ENCODE measurements at places on chromosomes 5 and 9.

DNA sequence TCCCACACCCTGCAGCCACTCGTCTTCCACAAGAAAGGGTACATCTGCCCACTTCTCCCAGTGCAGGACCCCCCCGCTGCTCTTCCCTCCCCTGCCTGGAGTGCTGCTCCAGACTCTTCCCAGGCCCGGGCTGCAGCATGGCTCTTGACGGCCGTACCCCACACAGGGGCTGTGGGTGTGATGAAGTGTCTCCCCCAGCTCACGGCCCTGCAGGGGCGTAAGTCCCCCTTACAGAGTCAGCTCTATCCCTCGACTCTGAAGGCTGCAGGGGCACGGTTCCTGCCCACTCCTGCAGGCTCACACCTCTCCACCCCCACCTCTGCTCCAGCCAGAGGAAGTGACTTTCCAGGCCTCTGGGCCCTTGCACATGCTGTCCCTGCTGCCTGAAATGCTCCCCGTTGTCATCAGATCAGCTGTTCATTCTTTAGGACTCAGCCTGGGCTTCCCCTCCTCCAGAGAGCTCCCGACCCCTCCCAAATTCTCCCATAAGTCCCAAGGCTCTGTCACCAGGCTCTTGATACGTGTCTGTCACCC is 180.6 kb upstream of the IER5L start:
- no peak for DNase-seq

DNA sequence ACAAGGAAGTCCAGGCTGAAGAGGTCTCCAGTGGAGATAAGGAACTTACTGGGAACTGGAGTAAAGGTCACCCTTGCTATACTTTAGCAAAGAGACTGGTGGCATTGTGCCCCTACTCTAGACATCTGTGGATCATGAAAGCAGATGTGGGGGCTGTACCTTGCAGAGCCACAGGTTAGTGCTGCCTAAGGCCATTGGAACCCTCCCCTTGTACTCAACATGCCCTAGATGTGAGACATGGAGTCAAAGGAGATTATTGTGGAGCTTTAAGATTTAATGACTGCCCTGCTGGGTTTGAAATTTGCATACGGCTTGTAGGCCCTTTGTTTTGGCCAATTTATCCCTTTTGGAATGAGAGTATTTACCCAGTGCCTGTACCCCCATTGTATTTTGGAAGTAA is 397.3 kb upstream of the GRIN3A start:
- no peak for DNase-seq

DNA sequence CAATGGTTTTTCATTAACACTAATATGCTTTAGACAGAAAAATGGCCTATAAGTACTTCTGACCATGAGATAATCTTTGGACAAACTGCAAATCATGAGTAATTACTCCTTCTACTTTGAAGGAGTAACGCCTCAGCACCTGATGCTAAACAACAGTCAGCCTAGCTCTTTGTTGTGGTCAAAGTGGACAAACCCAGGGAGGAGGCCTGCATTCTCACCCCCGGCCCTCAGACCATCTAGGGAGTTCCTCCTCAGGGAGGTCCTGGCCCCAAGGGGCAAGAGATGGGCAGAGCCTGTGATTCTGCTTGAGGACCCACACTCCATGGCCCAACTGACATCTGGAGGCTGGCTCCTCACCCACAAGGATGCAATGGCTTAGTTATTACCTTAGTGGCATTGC is 48.2 kb upstream of the ANGPTL2 start:
- no peak for DNase-seq

GRCh38 chr9:34691936-34692315 is 850 bp upstream of the CCL19 start:
- no peak for DNase-seq

DNA sequence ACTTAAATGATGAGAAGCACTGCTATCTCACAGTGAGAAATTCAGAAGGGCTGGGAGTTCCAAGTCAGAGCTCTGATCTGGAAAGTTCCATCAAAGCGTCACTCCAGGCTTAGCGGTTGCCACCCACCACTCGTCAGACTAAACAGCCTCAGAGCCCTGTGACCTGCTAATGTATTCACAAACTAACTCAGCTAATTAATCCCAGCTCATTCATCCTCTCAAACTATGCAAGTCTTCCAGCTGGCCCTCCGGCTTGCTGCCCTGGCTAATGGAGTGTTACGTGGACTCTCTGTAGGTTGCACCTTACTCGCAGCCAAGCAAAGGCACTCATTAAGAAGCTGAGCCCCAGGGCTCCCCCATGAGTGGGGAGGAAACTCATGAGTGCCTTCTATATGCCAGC is 82.2 kb upstream of the GABRP start:
- no peak for DNase-seq

GRCh38 chr9:100396769-100397168 is 30.2 kb upstream of the MSANTD3 start:
- no peak for DNase-seq

DNA sequence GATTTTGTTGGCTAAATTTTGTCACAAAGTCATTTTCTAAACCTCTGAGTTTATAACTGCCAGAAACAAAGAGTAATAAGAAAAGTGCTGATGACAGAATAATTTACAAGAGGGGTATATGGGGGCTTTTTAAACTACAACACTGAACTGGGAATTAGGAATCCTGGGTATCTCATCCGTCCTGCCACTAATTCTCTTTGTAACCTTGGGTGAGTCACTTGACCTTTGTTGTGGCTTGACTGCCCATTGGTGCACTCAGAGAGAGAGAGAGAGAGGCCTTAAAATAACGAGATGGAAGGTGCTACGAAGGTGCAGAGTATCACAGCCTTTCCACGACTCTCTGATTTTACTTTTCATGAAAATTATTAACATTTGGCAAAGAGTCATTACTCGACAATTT is 130.3 kb upstream of the CNTLN start:
- DNase-seq = no peak

GRCh38 chr9:32010322-32010721 is 374.1 kb upstream of the ACO1 start:
- DNase-seq = no peak

DNA sequence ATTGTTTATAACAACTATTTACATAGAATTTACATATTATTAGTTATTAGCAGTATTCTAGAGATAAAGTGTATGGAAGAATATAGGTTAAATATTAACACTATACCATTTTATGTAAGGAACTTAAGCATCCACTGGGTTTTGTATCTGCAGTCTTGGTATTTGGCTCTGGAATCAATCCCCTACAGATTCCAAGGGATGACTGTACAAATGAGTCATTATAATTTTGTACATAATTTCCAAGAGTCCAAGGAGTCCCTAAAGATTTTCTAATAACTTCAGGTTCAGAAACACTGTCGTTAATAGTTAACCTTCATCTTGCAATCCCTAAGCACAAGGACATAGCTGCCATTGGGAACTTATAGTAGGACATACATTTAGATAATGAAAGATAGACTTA is 254.8 kb upstream of the PDE4D start:
- DNase-seq = no peak

- DNase-seq = peak; percentile 38
These were observed 40.3 kb downstream of the NUP188 start for GRCh38 chr9:128987805-128988204.

DNA sequence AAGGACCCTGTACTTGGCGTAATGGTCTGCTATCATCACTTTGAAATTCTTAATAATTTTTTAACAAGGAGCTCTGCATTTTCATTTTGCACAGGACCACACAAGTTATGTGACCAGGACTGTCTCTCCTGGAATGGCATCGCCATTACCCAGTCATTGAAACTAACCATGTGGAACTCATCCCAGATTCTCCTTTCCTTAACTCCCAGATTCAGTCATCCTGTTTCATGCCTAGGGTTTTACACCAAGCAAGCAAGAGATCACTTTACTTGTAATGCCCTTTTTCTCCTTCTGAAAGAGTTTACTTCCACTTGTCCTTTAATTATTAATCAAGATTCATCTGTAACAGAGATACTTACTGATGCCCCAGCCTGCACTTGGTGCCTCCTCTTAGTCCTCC is 12.0 kb downstream of the FRMD3 start:
- DNase-seq = no peak

- DNase-seq = no peak
These were observed 2.5 kb downstream of the TLE1 start for GRCh38 chr9:81686614-81687520.

- DNase-seq = no peak
These were observed 57.9 kb downstream of the PTCD2 start for GRCh38 chr5:72377910-72378638.

DNA sequence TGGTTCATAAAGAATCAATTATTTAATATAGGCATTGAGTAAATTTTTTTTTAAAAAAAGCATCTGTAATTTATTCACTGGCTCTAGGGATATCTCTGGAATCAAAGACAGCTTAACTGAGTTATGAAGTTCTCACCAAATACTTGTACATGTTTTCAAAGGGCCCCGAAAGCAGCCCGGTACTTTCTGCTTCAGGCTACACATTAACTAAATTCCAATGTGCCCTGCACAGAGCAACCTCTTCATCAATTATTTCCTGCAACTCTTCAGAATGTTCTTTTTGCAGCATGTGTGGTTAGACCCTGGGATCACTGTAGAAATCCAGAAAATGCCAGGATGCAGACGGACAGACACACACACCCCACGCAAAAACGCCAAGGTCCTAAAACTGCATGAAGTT is 209.0 kb downstream of the EFNA5 start:
- no peak for DNase-seq

DNA sequence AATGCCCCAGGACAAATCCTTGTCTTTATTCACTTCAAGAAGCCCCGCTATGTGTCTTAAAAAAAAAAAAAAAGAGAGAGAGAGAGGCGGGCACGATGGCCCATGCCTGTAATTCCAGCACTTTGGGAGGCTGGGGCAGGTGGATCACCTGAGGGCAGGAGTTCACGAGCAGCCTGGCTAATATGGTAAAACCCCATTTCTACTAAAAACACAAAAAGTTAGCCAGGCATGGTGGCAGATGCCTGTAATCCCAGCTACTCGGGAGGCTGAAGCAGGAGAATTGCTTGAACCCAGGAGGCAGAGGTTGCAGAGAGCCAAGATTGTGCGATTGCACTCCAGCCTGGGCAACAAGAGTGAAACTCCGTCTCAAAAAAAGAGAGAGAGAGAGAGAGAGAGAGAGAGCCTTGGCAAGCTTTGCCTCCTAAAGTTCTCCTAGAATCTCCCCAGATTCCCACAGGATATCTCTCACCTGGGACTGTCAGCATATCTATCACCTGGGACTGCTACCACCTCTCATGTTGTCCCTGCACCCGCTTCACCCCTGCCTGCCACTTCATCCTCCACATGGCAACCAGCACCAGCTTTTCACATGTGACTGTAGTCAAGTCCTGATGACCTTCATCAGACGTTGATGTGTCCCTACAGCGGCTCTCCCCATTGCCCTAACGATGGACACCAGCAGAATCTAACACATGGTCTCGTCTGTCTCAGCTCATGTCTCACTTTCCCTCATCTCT is 5.8 kb downstream of the ITK start:
- no peak for DNase-seq

DNA sequence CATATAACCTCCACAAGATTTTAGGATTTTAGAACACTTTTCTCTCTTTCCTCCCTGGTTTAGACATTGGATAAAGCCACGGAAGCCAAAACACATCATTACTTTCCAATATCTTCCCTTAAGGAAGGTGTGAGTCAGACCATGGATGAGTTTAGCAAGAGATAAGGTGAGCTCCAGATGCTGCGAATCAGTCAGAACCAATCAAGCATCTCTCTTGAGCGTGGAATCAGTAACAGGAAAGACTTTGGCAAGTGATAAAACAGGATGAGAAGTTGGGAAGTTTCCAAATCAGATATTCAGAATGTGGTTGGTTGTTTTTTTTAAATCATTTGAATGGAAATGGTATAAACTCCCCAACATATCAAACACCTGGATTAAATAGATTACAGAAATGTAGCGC is 397.8 kb downstream of the EFNA5 start:
- no peak for DNase-seq

GRCh38 chr5:38079620-38080402 is 178.5 kb upstream of the EGFLAM start:
- DNase-seq = no peak

GRCh38 chr5:2633992-2634391 is 117.5 kb downstream of the IRX2 start:
- no peak for DNase-seq

- no peak for DNase-seq
These were observed at the start of gene DMRTA1 for GRCh38 chr9:22446589-22446949. TSS of gene DMRTA1 (plus strand) at chr9:22446824. CDS start at chr9:22447066, 242 bp downstream.

DNA sequence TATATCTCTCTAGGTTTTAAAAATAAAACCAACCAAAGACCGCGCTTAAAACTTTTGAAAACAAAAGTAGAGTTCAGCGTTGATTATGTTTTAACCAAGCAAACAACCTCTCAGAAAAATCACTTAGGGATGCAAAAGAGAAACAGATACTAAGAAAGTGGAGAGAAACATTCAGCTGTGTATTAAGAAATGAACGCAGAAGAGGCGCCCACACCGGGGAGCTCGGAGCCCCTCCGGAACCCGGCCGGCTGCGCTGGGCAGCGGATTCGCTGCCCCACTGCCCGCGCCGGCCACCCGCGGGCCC is 1.4 kb downstream of the PITX1 start:
- no peak for DNase-seq

- DNase-seq = no peak
These were observed 3.3 kb upstream of the CDC20B start for GRCh38 chr5:55176176-55176818.

GRCh38 chr5:31581498-31582099 is 49.5 kb downstream of the C5orf22 start:
- no peak for DNase-seq

DNA sequence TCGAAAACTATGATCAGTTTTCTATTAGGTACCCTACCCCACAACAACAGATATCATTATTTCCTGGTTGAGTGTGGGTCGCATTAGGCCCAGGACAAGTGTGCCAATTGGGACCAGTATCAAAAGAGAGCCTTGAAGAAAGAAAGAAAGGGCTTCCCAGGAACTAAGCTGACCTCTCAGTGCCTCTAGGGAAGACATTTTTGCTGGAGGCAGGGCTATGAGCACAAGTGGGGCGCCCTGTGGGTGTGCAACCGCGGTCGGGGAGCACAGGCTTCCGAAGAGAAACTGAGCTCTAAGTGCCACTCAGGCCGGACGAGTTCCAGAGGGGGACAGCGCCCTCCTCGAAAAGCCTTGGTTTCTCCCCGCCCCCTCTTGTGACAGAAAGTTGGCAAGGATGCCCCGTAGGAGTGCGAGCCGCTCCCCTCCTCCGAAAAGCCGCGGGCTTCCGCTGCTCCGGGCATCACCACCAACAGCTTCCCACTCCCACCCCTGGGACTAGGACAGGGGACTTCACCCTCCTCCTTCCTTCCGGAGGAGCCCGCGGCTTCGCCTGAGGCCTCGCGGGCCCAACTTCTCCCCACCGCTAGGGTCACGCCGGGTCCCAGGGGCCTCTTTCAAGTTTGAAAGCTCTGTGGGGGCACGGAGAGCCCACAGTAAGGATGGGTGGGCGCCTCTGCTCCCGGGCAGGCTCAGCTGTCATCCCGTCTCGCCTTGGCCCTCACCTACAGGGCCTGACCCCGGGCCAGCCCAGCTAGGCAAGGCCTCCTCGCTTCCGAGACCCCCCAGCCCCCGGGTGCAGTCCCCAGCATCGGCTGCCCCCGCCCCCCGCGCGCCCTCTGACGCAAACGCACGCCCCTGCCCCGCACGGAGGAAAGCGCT is 2.0 kb downstream of the NR2F1-AS1 start:
- DNase-seq = no peak
